Stimulated activated CD4-positive, alpha-beta T cell treated with anti-CD3 and anti-CD28 coated beads, TNF-alpha, amount 100 ng/mL, for 4 hours (primary cell): ENCODE measurements at places on chromosomes 1 and 21.

DNA sequence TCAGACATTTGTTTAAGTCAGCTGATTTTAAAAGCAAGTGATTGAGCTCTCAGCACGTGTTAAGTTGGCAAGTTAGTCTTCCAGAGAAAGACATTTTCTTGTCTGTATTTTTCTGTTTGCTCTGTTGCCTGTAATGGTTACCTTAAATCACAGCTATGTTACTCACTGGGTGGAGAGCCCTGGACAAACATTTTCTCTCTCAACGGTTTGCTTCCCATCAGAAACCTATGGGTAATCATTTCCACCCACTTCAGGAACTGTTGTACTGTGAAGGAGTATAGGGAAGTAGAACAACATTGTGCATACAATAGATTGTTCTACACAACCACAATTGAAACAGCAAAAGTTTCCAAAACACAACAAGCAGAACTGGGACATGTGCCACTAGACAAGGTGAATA is 113.9 kb upstream of the DPT start:
- DNase-seq = no peak

- no peak for DNase-seq
Observed at GRCh38 chr21:44294391-44295162, 5.3 kb upstream of the PFKL start.

DNA sequence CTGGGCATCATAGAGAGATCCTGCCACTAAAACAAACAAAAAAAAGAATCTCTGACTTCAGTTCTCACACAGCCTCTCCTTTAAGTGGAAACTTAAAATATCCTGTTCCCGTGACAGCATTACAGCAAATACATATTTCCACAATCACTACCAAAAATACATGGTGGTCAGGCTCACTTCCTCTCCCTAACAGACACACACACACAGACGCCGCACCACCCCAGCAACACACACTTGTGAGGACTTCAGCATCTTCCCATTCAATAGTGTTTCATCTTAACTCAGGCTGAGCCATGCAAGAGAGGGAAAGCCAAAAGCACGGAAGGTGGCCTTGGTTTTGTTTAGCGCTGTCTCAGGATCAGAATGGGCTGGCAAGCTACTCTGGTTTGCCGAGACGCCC is 21.9 kb downstream of the KIAA1614 start:
- DNase-seq = no peak

DNA sequence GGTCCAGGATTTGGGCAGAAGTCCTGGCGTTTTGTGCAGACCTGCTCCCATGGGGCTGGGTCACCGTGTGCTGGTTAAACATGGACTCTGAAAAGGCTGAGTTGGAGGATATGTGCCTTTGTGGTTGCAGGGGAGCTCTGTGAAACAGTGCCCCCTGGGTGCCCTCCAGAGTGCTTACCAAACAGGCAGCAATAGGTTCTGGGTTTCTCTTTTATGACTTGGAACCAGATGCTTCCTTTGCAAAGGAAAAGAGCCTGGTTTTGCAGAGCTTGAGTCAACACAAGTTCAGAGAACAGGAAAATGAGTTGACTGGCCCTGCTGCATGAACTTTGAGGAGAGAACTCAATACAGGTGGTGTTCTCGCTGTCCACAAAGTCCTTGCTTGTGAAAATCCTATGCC is 288.9 kb downstream of the TM2D1 start:
- DNase-seq = no peak

GRCh38 chr1:47676311-47677054 is 238.6 kb downstream of the FOXD2 start:
- no peak for DNase-seq

DNA sequence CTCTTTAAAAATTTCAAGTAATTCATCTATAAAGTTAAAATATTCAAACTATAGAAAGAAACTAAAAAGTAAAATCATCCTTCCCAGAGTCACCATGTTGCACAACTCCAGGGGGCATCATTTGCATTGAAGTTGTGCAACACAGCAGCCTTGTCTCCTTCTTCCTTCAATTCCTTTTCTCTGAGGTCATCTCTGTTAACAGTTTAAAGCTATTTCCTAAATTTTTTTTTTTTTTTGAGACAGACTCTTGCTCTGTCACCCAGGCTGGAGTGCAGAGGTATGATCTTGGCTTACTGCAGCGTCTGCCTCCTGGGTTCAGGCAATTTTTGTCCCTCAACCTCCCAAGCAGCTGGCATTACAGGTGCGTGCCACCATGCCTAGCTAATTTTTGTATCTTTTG is 7.1 kb downstream of the RHBG start:
- no peak for DNase-seq

DNA sequence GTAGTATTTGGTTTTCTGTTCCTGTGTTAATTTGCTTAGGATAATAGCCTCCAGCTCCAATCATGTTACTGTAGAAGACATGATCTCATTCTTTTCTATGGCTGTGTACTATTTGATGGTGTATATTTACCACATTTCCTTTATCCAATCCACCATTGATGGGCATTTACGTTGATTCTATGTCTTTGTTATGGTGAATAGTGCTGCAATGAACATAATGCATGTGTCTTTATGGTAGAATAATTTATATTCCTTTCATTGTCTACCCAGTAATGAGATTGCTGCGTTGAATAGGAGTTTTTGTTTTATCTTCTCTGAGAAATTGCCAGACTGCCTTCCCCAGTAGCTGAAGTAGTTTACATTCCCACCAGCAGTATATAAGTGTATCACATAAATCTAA is 538.8 kb downstream of the LRRIQ3 start:
- no peak for DNase-seq

- DNase-seq = no peak
Observed at GRCh38 chr1:53316766-53317581, 10.9 kb downstream of the LRP8 start.

DNA sequence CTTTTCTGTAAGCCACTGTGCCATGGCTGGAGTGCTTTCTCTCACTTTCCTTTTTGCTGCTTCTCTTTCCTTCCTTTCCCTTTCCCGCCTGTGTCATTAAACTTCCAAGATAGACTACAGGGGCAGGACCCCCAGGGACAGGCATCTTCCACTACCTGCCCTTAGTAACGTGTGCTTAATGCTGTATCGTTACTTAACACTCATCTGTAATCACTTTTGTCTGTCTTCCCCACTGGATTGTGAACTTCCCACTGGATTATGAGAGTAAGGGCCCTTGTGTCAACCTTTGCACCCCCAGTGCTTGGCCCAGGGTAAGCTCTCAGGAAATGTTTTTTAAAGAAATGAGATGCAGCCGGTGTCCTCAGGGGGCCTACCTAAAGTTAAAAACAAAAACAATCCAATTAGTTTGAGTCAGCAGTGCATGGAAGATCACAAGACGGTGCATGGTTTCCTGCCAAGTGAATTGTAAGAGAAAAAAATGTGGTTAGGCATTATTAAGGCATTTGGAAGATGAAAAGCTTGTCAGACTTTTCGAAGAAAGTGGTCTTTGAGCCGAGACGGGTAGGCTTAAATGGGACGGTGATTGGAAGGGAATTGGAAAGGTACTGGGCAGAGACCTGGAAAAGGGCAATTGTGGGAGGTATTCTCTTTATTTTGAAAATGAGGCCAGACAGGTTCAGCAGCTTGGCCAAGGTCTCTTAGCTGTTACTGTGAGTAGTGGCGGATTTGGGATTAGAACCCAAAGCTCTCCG is 958 bp downstream of the LYPLAL1 start:
- no peak for DNase-seq

GRCh38 chr1:94539496-94539895 is 2.1 kb downstream of the F3 start:
- DNase-seq = no peak

DNA sequence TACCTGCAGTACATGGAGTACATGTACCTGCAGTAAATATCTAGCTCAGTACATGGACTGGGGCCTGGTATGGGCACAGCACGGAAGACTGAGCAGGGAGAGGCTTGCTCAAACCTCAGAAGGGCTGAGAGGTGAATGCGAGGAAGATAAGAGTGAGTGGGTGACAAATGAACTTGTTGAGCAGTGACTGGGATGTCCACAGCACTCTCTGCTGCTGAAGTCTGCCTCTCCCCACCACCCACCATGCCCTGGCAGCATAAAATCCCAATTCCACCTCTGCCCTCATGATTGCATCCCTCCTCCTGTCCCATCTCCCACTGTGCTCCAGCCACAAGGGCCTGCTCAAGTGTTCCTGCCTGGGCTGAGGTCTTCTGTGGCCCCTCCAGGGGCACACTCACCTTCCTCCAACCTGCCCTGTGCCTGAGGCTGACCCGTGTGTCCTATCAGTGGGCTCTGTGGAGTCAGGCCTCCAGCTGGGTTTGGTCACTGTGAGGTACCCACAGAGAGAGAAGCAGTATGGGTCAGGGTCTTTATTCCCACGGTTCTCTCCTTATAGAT is 114.2 kb downstream of the FOXD2 start:
- DNase-seq = no peak

DNA sequence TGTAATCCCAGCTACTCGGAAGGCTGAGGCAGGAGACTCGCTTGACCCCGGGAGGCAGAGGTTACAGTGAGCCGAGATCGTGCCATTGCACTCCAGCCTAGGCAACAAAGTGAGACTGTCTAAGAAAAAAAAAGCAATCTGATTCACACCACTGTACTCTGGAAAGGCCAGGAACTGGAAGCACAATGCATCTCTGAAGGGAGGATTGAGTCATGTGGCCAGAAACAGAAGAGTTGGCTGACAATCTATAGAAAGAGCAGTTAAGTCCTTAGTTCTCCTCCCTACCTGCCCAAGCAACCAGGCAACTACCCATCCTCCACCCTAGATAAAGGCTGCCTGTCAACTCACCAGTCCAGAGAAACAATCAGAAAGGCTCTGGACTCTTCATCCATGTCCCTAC is 45.9 kb downstream of the PIK3R3 start:
- DNase-seq = no peak

- DNase-seq = no peak
Observed at GRCh38 chr1:187862506-187862905, 1033.8 kb downstream of the PLA2G4A start.

GRCh38 chr1:22347854-22348760 is 103.5 kb upstream of the ZBTB40 start:
- no peak for DNase-seq

GRCh38 chr21:25428537-25428936 is 178.7 kb downstream of the MRPL39 start:
- DNase-seq = no peak

DNA sequence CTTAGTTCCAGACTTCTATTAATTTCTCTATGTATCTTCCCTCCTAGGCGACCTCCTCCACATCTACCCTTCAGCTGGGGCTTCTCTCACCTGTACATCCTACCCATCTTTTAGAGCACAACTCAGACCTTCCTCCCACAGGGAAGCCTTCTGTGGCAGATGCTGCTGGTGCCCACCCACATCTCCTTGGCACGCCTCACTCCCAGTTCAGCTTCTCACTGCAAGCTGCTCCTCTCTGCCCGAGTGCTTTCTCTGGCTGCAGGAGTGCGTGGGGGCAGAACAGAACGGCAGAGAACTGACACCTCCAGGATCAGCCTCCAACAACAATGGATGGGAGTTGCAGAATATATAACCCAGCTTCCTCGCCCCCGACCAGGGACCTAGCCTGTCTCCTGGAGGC is 36.5 kb downstream of the ZBTB18 start:
- no peak for DNase-seq

DNA sequence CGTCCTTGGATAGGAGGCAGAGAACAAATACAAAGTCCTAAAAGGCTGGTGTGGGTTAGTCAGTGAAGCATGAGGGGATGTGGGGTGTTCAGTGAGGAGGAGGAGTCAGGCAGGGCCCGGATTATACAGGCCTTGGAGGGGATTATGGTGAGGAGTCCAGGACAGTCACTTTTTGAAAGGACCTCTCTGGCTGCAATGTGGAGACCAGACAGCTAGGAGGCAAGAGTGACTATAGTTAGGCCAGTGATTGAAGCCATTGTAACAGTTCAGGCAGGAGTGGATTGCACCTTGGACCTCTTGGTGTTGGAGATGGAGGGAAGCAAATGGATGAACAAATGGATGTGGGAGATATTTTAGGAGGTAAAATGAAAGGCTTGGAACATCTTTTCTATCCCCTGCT is 115.8 kb downstream of the C1orf94 start:
- DNase-seq = no peak

DNA sequence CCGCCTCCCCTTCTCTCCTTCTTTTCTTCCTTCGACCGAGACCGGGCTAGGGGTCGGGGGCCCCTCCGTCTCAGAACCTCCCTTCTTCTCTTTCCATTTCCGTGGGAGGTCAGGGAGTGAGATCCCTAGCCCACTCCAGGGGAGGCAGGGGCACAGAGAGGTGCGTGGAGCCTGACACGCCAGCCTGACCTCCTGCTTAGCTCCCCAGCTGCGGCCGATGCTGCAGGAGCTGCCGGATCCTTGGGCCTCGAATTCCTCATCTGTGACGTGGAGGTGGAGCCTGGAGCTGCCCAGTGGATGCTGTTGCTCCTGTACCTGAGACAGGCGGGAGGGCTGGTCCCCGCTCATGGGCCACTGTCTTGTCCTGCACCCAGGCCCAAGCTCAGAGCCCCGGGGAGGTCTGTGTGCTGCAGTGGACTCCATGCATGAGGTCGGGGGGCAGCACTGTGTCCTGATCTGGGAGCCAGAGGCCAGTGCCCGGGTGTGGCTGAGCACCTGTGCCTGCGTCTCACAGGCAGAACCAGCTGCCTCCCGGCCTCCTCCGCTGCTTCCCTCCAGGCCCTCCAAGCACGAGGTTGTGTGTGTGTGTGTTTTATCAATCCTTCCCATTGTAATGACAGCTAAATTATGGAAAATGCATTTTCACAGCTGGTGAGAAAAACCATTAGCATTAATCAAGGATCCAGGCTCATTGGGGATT is 55.3 kb upstream of the TTC34 start:
- no peak for DNase-seq

DNA sequence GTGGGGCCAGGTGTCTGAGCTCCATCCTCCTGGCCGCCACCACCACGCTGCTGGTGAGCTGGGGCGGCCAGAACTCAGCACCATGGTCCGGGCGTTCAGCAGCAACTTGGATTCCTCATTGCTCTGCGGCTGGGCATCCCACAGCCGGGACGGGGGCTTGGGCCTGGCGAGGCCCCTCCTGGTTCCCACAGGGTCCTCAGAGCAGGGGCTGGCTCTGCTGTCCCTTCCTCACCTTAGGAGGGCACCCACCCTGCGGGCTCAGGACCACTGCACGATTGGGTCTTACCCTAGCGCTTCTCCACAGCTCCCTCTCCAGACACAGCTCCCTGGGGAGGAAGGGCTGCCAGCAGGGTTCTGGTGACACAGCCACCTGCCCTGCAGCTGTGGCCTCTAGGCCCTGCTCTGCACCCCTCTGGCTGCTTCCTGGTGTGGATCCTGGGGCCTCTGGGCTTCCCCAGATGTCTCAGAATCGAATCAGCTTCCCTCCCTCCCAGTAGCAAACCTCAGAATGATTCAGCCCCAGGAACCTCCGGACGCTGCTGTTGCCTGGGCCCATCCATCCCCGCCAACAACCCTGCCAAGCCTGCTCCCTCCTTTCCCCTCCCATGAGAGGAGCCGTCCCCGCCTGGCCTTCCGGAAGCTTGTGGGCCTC is 25.0 kb downstream of the CRYAA start:
- DNase-seq = no peak

- DNase-seq = no peak
Observed at GRCh38 chr1:109919303-109919702, 8.7 kb downstream of the CSF1 start.
